ENCODE measurements at places on chromosomes 3 and 15.

GRCh38 chr15:60116456-60117089 is 112.5 kb downstream of the FOXB1 start:
- no peak for DNase-seq

DNA sequence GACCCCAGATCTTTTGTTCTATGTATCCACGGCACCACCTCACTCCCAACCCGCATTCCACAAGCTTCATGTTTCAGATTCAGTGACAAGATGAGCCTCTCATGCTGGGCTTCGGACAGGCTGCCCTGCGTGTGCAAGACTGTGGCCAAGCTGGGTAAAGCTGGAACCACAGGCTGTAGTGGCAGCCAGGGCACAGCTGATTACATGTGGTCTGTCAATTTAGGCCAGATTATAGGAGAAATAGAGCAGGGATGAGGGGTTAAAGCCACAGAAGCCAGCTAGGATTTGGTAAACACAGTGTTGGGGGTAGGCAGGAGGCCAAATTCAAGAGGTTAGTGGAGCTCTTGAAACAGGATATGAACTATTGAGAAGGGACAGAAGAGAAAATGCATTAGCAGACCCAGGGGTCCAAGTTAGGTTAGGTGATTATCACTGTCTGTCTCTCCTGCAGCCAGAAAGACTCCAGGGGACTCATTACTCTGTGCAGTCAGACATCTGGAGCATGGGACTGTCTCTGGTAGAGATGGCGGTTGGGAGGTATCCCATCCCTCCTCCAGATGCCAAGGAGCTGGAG is 12.9 kb downstream of the SNAPC5 start:
- DNase-seq = no peak

GRCh38 chr3:128579927-128580326 is 70.7 kb downstream of the RPN1 start:
- DNase-seq = no peak

DNA sequence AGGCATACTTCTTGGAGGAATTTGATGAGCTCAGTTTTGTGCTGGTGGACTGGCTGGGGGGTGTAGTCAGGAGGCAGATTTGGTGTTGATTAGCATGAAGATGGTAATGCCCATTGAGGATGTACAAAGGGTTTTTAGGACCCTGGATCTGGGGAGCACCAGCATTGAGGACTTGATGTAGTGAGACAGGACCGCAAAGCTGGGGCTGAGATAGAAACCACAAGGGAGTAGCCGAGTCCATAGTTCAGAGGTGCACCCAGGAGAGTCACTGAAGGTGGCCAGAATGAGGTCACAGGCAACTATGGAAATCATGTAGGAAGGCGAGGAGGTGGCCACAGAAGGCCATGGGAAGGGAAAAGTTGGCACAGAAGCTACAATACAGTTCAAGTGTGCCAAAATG is 2.7 kb upstream of the CDC25A start:
- no peak for DNase-seq

DNA sequence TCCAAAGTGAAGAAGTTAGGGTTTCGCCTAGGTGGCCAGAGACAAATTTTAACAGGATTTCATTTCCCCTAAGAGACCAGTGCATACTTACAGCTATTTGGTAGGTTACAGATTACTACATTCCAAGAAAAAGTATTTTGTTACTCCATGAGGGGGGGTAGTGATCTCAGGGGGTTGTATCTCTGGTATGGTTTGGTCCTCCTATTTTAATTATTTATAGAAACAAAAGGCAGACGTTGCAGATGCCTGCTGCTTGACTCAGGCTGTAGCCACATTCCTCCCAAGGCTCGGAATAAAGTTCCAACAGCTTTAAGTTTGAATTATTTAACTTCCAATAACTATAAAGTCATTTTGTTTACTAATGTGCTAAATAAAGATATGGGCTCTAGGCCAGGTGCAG is 1.3 kb upstream of the TRIM59 start:
- no peak for DNase-seq

GRCh38 chr15:98909968-98910885 is 97.4 kb downstream of the PGPEP1L start:
- DNase-seq = no peak

GRCh38 chr3:37540786-37541185 is 320.9 kb upstream of the CTDSPL start:
- DNase-seq = peak; percentile 14

DNA sequence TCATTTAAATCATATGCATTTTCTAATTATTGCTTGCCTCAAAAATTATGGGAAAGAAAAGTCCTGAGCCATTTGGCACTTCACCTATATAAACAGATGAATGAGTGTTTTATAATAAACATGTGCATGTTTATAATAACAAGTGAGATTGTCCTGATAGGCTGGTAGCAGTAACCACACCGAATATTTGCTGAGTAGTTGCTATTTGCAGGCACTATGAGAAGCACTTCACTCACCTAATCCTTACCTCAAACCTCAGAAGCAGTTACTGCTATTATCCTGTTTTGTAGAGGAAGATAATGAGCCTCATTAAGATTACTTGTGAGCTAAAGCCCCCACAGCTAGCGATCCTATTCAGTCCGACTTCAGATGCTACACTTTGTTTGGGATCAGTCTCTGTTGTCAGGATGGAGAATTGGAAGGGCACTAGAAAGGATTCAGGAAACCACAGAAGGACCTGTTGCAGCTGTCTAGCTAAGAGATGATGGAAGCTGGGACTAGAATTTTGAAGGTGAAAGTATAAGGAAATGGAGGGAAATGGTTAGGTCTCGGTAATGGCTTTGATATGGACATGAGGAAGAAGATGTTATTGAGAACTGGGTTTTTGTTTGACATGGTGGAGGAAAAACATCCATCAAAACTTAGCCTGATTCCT is 28.4 kb upstream of the MAGI1 start:
- no peak for DNase-seq

GRCh38 chr3:83628471-83628870 is 1330.3 kb upstream of the CADM2 start:
- no peak for DNase-seq

- no peak for DNase-seq
Observed at GRCh38 chr3:111919370-111920065, 59.3 kb upstream of the ABHD10 start.

DNA sequence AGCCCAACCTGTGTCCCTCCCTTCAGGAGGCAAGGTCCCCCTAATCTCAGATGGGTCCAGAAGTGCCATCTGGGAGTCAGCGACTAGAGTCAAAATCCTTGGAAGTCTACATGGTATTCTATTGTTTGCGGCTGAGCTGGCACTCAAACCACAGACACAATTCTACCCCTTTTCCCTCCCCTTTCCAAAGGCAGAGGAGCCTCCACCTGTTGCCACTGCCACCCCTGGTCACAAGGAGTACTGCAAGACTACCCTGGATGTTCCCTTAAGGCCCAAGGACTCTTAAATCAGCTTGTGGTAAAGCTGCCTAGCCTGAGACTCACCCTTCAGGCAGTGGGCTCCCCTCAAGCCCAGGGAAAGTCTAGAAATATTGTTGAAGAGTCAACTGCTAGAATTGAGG is 4.3 kb upstream of the OR5H6 start:
- DNase-seq = no peak

GRCh38 chr3:171661484-171661883 is 148.8 kb downstream of the PLD1 start:
- DNase-seq = no peak

DNA sequence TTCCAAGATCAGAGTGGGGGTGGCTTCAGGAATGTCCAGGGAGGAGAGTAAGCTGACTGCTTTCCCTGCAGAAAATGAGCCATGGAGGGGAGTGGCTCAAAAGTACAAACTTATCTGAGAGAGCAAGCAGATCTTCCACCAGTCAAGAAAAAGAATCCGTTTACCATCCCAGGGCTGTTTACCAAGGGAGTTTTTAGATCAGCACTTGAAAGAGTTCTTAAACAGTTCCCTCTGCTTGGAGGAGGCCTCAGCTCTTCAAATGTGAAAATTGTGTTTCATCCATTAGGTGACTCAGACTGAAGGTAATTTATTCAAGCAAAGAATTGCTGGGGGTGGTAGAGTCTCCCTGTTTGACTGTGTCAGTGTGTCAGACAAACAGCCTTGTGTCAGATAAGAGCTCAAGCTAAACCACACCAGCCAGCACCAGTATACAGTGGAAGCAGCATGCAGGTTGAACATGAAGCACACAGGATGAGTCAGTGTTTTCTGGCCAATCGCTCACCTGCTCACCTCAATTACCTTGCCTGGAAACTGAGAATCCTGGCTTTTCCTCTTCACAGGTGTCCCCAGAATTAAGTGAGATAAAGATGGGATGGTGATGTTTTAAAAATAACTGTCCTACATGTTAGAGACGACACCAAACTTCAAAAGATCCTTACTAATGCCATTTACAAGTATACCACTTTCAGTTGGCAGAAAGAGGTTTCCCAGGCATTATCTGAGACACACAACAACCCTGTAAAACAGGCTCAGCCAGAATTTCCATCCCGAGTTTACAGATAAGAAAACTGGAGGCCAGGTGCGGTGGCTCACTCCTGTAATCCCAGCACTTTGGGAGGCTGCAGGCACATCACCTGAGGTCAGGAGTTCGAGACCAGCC is 21.7 kb downstream of the SH3BP5 start:
- DNase-seq = no peak

GRCh38 chr3:52277071-52277964 is 1.1 kb downstream of the WDR82 start:
- no peak for DNase-seq

- no peak for DNase-seq
Observed at GRCh38 chr3:128294999-128295468, 141.8 kb downstream of the EEFSEC start.

DNA sequence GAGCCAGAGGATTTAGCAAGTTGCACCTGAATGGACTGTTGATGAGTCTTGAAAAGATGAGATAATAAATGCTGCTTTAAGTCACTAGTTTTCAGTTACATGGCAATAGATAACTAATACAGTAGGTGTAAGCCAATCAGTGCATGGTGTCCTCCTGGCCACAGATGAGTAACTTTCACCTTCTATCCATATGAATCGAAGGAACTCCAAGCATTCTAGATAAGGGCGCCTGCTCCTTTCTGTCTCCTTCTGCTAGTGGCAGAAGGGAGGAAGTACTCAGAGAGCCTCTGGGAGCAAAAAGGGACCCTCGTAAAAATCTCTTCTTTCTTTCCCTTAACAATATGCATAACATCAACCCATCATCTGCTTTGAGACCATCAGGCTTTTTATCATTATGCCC is 37.3 kb downstream of the TM6SF1 start:
- no peak for DNase-seq

GRCh38 chr15:64205202-64205601 is 42.4 kb upstream of the PPIB start:
- DNase-seq = no peak

DNA sequence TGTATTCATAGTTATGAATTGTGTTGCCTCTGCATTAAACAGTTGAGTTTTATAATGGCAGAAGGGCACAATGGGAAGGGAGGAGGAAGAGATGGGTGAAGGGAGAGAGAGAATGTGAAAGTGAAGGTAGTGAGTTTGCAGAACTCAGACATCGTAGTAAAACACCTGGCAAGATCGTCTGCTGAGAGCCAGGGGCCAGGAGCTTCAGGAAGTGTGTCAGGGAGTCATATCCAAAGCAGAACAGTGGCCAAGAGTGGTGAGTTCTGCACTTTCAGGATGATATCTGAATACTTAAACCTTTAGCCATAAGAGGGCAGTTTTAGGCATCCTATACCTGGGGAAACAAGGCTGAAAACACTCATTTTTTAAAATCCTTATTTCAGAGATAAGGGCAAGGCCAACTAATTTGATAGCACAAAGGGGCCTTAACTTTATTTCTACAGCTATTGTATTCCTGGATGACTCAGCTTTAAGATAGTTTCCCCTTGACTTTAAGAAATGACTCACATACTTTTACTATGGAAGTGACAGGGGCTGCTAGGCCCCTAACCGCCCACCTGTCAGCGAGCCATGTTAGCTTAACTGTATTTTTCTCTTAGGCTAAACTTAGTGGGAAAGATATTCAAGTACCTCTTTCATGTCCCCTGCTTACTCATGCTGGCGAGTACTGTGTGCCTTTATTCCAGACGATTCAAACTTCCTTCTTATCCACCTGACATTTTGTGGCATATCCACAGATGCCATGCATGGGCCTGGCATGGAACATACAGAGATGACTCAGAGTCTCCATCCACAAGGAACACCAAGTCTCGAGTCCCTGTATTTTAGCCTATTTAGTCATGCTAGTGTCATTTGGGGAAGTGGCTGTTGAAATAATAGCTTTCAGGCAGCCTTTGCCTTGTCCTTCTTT is 53.9 kb downstream of the RLBP1 start:
- no peak for DNase-seq

DNA sequence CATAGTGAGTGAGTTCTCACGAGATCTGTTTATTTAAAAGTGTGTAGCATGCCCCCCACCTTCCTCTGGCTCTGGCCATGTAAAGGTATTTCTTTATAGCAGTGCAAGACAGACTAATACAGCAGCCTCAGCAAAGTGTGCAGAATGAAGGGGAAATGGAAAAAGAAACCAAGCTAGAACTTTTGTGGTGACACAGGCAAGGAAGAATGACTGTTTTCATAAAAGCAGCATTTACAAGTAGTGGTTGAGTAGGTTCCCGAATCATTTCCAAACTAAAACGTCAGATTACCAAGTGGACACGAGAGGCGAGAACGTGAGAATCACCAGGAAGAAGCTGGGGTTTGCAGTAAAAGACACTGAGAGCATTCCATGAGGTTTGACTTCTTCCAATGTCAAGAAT is 100.2 kb upstream of the AKAP13 start:
- DNase-seq = no peak

GRCh38 chr15:72727154-72727553 is 41.1 kb downstream of the BBS4 start:
- DNase-seq = no peak

GRCh38 chr15:38028869-38029268 is 94.4 kb downstream of the TMCO5A start:
- no peak for DNase-seq

DNA sequence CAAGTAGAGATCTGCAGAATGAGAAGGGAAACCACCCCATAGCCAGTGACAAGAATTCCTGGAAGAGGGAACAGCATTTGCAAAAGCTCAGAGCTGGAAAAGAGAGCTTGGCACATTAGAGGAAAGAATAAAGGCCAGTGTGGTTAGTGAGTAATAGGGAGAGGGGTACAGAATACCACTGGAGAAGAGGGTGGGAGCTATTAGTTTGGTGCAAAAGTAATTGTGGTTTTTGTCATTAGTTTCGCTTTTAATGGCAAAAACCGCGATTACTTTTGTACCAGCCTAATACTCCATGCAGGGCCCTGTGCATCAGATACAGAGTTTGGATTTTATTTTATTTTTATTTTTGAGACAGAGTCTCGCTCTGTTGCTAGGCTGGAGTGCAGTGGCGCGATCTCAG is 9.8 kb downstream of the SLC24A1 start:
- DNase-seq = no peak
